ENCODE measurements at places on chromosomes 5 and 9. TPM values are rescaled to one million over a fixed set of nuclear protein-coding genes. Genes with fewer than 3 reads are reported as not detected.

The CER1 gene
- not detected for total RNA-seq

The SPEF2 gene
- total RNA-seq, result 5.7 TPM

The AFAP1L1 gene
- 10.8 TPM for total RNA-seq

The OR1Q1 gene
- 0.81 TPM for total RNA-seq

The CD14 gene
- 0.36 TPM for total RNA-seq

The BARHL1 gene
- not detected for total RNA-seq

The IL9 gene
- not detected for total RNA-seq

The EIF4E1B gene
- not detected for total RNA-seq

The NR4A3 gene
- total RNA-seq, result 1.1 TPM

The LCN12 gene
- total RNA-seq, result not detected

The PCDHA6 gene
- total RNA-seq, result 1.3 TPM
